ENCODE measurements at places on chromosomes 2 and 18.
A peak's percentile ranks its signal among the peaks of the same experiment; 100 is the strongest.

GRCh38 chr18:64752707-64753106, 603.8 kb upstream of the LINC00305 start:
- DNase-seq = no peak

DNA sequence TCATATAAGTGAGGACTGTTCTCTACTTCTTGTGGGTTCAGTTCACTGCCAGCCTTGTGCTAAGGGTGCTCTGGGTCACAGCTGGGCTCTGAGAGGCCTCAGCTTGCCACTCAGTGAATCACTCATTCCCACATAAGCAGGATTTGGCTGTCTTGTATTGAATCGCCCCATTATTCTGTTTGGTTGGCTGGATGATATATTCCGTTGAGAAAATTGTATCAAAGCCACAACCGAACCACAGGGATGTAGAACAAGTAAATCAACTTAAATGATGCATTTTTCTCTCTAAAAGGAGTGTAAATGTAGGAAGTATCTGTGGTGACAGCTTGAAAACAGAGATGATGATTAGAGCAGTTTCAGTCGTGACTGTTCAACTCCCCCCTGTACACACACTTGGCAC, 39.6 kb downstream of the TTC39C start:
- DNase-seq = no peak

DNA sequence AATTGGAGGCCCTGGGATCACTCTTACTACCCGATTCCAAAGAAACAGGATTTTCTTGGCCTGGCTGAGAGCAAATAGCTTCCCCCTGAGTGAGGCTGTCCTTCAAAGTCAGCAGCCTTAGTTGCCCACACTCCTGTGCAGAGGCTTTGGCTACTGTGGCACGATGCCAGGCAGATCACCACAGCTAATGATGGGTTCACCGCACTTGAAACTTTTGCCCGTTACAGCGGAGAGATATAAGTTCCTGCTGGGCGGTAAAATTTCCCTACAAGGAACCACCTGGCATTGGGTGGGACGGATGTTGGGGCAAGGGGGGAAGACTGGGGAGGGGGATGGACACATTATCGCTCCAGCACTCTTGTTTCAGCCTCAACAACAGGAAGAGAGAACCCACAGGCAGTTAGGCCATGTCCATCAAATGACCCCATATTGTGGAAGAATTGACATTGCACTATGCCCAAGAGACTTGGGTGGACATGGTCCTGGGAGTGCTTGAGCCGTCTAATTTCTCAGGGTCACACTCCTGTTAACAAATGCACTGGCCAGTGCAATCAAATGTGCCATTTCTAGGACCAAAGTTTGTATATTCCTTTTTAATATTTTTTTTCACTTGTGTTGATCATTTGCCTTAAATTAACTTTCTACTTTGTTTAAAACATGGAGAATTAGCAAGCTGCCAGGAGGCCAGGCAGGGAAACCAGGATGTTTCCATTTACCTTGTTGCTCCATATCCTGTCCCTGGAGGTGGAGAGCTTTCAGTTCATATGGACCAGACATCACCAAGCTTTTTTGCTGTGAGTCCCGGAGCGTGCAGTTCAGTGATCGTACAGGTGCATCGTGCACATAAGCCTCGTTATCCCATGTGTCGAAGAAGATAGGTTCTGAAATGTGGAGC, 4.4 kb downstream of the IL1B start:
- no peak for DNase-seq

- DNase-seq = no peak
Measured at GRCh38 chr2:232203936-232204335, 174.6 kb upstream of the ALPP start.

GRCh38 chr2:50397992-50398765, 633.8 kb downstream of the NRXN1 start:
- no peak for DNase-seq

DNA sequence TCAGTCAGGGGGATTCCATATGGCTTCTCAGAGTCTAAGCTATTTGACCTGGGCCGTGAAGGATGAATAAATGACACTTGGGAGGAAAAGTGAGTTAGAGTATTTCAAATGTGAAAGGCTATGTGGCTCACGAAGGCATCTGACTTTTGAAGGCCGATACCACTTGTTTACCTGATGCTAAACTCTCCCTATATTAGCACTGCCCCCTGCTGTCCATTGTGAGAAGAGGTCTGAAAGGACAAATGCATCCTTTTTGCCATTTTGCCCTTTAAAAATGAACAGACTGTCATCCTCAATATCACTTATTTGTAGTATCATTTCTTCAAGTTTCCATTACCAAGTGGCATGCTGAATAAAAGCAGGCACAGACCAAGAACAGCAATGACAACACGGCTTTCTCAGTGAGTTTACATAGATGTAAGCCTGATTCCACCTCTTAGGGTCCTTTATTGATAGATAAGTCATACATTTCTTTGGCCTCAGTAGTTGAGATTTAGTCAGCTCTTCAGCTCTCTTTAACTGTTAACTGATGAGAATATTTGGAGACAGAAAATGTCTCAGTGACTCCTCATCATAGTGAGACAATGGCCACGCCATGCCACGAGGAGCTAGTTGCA, 40.1 kb downstream of the DOCK10 start:
- DNase-seq = peak; percentile 57

- DNase-seq = peak; percentile 34
Measured at GRCh38 chr2:1817256-1818051, 73.1 kb upstream of the PXDN start.

- DNase-seq = no peak
Measured at GRCh38 chr2:178328037-178328436, 122.9 kb downstream of the PRKRA start.

- DNase-seq = no peak
Measured at GRCh38 chr2:18900691-18901141, 311.3 kb upstream of the NT5C1B start.

- DNase-seq = no peak
Measured at GRCh38 chr2:3429066-3429610, 49.6 kb downstream of the TRAPPC12 start.

Data from activated gamma-delta T cell treated with anti-CD3 and anti-CD28 coated beads, Interleukin-2, amount 50 U/mL, for 16 hours (primary cell).